ENCODE measurements at places on chromosomes 1 and 21.

DNA sequence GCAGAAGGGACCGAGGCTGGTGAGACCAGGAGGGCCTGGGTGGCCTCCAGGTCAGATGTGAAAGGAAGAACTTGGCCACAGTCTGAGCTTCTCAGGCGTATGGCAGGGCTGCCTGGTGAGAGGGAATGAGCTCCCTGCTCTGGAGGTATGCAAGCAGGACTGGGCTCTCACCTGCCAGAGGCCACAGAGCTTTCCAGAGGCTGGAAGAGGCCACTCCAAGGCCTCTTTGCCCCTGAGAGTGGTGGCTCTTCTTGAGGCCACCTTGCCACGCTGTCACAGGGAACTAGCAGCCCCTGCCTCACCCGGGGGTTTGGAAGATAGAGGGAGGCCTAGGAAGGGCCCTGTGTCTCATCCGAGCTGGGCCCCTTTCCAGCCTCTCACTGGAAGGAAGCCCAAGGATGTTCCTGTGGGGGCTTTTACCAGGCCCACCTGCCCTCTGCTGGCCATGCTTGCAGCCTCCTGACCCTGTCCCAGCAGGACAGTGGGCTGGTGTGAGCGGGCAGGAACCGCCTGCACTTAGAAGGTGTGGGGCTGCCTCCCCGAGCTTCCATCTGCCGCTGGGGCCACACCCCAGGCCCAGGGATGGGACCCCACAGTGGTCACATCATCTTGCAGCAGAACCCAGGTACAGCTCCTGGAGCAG lies 10.0 kb downstream of the PCSK9 start:
- no peaks in the 10 kb centered on the region for H3K36me3 ChIP-seq
- H3K27ac ChIP-seq: no peak overlapping the region
- no peak for DNase-seq
- no peak overlapping the region for H3K4me3 ChIP-seq

DNA sequence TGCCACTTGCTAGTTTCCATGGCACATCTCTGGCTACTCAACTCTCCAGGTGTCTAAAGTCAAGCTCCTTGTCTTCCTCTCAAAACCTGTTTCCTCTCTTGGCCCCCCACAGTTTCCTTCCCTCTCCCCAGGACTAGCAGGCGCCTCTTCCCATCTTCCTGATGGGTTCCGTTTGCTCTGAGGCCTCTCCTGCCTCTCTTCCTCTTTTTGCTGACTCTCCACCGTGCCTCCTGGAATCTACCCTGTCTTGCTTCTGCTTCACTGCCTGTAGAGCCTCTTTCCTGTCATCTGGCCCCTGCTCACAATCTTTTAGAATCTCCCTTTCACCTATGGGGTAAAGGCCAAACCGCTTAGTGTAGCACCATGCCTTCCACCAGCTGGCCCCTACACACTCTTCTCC lies 21.8 kb upstream of the LHX4 start:
- no peak overlapping the region for H3K27ac ChIP-seq
- H3K4me3 ChIP-seq: no peak overlapping the region
- DNase-seq: no peak

DNA sequence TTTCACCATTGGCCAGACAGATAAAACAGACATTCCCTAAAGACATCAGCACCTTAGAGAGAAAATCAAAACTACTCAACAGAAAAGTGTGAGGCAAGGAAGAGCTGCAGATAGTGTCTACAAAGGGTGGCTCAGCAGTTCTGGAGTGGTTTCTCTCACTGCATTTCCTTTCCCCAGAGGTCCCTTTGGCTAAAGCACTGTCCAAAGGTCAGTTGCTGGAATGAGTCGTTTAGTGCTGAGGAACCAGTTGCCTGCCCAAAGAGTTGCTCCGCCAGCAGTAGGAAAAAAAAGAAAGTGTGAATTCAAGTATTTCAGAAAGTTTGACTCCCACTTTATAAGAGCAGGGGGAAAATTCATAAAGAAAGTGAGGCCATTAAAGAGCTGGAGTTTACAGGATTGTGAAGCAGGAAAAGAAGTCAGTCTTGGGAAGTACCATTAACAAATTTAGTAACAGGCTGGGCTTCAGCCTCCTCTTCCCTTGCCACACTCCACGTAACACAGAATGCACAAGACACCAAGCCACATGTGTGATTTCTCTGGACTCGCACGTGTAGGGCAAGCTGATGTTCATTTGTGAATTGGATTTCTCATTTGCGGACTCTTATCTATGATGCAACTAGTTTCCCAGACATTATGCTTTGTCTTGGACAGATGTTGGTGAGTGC lies 122.2 kb downstream of the RUNX1 start:
- no peak overlapping the region for H3K27ac ChIP-seq
- H3K4me3 ChIP-seq: no peak overlapping the region
- H3K36me3 ChIP-seq: peaks cover 16% of the 10 kb centered on the region
- peaks cover 22% of the 10 kb centered on the region for H3K4me1 ChIP-seq

- no peaks in the 10 kb centered on the region for H3K36me3 ChIP-seq
- no peaks in the 10 kb centered on the region for H3K27me3 ChIP-seq
- H3K4me1 ChIP-seq: no peaks in the 10 kb centered on the region
- no peak overlapping the region for H3K4me3 ChIP-seq
- DNase-seq: no peak
Observed at GRCh38 chr1:240980342-240980741, 368.4 kb upstream of the GREM2 start.

- no peaks in the 10 kb centered on the region for H3K27me3 ChIP-seq
- DNase-seq: peak; percentile 17
- H3K4me1 ChIP-seq: no peaks in the 10 kb centered on the region
- no peak overlapping the region for H3K4me3 ChIP-seq
- no peaks in the 10 kb centered on the region for H3K36me3 ChIP-seq
- no peak overlapping the region for H3K27ac ChIP-seq
Observed at GRCh38 chr1:193799948-193800690, 613.7 kb upstream of the B3GALT2 start.

GRCh38 chr21:15552914-15553494 lies 176.8 kb upstream of the USP25 start:
- H3K4me1 ChIP-seq: peaks cover 2% of the 10 kb centered on the region
- H3K27ac ChIP-seq: no peak overlapping the region
- H3K4me3 ChIP-seq: no peak overlapping the region
- no peaks in the 10 kb centered on the region for H3K36me3 ChIP-seq
- peak; percentile 67 for DNase-seq
- H3K27me3 ChIP-seq: no peaks in the 10 kb centered on the region

DNA sequence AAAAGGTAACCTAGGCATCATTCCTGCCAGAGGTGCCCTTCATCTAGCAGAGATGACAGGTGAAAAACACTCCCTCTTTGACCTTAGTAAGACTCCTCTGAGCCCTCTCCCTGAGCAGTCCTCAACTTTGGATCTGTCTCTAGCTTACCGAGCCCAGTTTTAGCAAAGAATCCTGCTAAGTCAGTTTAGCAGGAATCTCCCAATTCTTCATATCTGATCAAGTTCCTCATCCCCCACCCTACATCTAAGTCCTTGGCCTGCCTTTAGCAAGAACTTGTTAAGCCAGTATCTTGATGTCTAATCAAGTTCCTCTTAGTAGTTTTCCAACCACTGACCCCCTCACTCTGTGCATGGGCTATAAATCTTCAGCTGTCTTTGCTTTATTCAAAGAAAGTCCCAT lies 235.6 kb downstream of the OMA1 start:
- H3K36me3 ChIP-seq: no peaks in the 10 kb centered on the region
- DNase-seq: peak; percentile 30
- H3K4me3 ChIP-seq: no peak overlapping the region

DNA sequence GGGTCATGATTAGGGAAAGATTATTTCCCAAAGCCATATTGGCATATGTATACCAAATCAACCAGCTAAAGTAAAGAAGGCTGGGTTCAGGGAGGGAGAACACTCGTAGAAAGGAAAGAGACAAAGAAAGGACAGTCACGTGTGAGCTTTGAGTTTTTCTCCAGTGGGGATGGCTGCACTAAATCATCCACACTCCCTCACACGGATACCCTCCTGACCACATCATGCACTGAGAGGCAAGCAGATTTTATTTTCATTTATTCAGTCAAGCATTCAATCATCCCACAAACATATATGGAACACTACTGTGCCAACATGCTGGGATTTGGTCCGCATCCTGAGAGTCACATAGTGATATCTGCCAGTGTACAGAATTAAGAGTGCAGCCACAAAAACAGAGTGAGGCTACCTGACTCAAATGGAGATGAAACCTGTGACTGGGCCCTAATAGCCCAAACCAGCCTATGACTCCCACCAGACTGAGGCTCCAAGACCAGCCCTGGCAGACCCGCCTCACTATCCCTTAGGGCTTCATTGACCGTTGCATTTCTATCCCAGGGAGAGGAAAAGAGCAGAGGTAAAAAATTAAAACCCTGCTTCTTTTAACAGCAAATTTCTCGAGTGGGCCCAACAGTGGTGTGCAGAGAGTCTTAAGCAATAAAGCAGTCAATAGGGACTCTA lies 155.9 kb downstream of the BARHL2 start:
- no peaks in the 10 kb centered on the region for H3K4me1 ChIP-seq
- H3K4me3 ChIP-seq: no peak overlapping the region
- no peaks in the 10 kb centered on the region for H3K36me3 ChIP-seq
- DNase-seq: no peak
